ENCODE measurements at places on chromosomes 7 and 10.
A peak's percentile ranks its signal among the peaks of the same experiment; 100 is the strongest.

GRCh38 chr10:15742836-15743235 is 23.1 kb upstream of the ITGA8 start:
- DNase-seq: peak; percentile 69

DNA sequence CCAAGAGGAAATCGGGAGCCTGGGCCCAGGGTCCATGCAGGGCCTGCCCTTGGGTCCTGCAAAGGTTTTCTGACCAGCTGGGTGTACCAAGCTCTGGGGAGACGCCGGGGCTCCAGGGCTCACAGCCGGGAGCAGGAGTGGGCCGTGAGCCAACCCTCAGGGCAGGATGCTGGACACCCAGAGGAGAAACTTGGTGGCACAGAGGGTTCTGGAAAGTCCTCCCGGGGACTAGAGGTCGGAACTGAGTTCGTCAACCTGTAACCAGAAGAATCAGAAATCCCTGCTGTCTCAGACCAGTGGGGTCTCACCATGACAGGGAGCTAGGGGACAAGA is 29.2 kb upstream of the PPP2R2D start:
- DNase-seq: no peak

- peak; percentile 99 for DNase-seq
These were observed 220.5 kb downstream of the CDK14 start for GRCh38 chr7:90816511-90817142.

DNA sequence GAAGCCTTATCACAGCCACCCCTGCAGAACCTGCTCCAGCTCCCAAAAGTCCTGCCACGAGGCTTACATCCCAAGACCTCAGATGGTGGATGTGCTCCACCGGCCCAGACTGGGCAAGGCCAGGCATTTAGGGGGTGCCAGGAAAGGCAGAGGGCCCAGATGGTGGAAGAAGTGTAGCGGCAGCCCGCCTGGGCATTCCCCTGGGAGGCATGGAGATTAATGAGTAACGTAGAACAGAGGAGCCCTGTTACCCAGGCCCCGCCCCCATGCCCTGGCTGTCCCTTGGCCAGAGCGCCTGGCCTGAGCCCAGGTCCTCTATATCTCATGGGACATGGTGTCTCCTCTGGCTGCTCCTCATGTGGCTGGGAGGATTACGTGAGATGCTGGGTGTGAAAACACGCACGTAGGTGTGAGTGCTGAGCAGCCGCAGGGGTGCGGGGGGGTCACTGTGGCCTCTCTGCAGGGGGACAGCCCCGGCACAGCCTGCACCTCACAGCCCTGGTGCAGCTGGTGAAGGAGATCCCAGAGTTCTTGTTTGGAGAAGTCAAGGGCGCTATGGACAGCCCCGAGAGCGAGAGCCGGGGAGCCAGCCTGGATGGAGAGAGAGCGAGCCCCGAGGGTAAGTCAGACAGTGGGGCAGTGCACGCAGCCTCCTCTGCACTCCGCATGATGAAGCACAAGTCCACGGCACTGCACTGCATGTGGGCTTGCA is 52.9 kb downstream of the ZNF467 start:
- peak; percentile 29 for DNase-seq

DNA sequence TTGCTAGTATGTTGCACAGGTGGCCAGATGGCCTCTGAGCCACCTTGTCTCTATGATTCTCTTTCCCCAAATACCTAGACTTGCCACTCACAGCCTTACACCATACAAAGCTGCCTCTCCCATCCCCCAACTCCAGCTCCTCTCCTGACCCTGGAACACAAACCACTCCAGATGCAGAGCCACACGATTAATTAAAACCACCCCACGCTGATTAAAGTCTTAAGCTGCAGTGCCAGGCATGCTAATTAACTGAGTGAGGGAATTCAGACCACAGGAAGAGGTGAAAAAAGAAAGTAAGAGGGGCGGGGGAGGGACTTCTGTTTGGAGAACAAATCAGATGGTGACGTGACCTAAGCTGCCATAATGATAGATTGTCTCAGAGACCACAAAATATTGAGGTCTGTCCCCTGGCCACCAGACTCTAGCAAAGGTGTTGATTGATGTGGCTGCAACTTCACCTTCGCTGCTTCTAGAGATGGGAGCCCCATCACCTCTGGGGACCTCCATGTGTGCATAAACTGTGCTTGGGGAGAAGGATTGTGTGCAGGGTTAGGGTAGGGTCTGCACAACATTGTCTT is 331.3 kb downstream of the PLXNA4 start:
- DNase-seq: no peak

DNA sequence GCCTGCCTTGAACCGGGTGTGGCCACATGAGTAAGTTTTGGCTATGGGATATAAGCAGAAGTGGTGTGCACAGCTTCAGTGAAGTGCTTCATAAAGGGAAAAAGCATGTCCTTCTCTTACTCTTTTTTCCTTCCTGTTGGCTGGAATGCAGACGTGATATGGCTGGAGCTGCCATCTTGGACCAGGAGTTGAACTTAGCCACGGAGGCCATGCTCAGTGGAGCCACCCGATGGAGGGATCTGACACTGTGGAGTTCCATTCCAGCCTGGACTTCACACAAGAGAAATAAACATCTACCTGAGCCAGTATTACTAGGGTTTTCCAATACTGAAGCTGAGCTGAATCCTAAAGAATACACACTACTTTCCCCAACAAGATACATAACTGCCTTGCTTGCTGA is 52.3 kb downstream of the CCDC3 start:
- DNase-seq: no peak

DNA sequence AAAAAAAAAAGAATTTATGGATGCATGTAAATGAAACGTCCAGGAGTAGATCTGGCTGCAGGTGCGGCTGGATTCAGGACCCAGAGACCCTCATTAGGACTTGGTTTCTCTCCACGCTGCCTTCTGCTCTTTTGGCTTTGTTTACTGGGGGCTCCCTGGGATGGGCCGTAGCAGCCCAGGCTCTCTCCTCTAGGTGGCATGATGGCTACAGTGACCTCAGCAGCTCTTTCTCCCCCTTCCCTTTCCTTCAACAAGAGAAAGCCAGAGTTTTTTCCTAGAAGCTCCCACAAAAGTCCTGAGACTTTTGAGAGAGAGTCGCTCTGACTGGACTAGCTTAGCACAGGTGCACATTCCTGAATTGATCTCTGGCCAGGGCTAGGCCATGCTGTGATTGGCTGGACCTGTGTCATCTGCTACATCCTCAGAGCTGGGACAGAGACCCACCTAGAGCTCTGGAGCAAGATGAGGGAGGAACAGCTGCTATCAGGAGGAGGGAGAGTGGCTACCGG is 67.8 kb upstream of the PDCD4 start:
- DNase-seq: peak; percentile 61
